ENCODE measurements at places on chromosomes 4 and X. TPM values are rescaled to one million over a fixed set of nuclear protein-coding genes. Genes with fewer than 3 reads are reported as not detected.

- no peak overlapping the region for H3K4me3 ChIP-seq
- no peak overlapping the region for H3K27ac ChIP-seq
- no peaks in the 10 kb centered on the region for H3K36me3 ChIP-seq
- no peak for DNase-seq
- no peaks in the 10 kb centered on the region for H3K4me1 ChIP-seq
- no peaks in the 10 kb centered on the region for H3K27me3 ChIP-seq
Measured at GRCh38 chrX:95156566-95156965, 1482.6 kb downstream of the FAM133A start.

Gene USP27X
- 2.9 TPM for total RNA-seq

- no peak overlapping the region for H3K4me3 ChIP-seq
- H3K27me3 ChIP-seq, result no peaks in the 10 kb centered on the region
- no peak for DNase-seq
Measured at GRCh38 chrX:116756958-116757357, 294.2 kb upstream of the CT83 start.

- no peak for DNase-seq
- H3K27me3 ChIP-seq, result no peaks in the 10 kb centered on the region
- H3K4me1 ChIP-seq, result no peaks in the 10 kb centered on the region
- no peaks in the 10 kb centered on the region for H3K36me3 ChIP-seq
- H3K4me3 ChIP-seq, result no peak overlapping the region
Measured at GRCh38 chr4:138348055-138348454, 105.9 kb upstream of the SLC7A11 start.

DNA sequence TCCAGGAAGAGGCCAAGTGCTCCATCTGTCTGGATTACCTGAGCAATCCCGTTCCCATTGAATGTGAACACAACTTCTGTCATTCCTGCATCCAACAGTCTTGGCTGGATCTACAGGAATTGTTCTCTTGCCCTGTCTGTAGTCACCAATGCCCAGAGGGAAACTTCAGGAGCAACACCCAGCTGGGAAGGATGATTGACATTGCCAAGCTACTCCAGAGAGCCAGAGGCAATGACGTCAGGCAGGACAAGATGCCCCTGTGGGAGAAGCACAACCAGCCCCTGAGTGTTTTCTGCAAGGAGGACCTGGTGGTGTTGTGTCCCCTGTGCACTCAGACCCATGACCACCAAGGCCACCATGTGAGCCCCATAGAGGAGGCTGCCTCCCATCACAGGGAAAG is 21.3 kb upstream of the TRIM60 start:
- no peak overlapping the region for H3K4me3 ChIP-seq
- no peak overlapping the region for H3K27ac ChIP-seq
- H3K36me3 ChIP-seq, result no peaks in the 10 kb centered on the region

Gene TMEM144
- total RNA-seq, result 5.6 TPM

- no peaks in the 10 kb centered on the region for H3K27me3 ChIP-seq
- DNase-seq, result no peak
- no peak overlapping the region for H3K27ac ChIP-seq
- peaks cover 5% of the 10 kb centered on the region for H3K36me3 ChIP-seq
- H3K4me3 ChIP-seq, result no peak overlapping the region
- H3K4me1 ChIP-seq, result no peaks in the 10 kb centered on the region
Measured at GRCh38 chr4:98873059-98873458, 55.9 kb downstream of the EIF4E start.

Gene PLRG1
- 41.3 TPM for total RNA-seq

DNA sequence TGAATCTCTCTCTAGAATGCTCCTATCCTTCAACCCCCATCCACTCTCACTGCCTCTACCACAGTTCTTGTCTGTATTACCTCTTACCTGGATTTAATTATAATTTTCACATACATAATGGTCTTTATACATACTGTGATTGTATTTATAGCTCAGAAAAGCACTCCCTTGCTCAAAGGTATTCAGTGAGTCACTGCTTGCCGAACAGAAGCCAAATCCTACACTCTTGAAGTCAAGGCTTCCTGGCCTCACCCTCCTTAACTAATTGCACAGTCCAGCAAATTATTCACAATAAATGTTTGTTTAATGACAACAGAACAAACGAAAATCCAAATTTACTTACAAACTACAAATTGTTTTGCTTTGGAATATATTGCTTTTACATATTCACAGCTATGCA is 159.5 kb downstream of the KLHL13 start:
- H3K27me3 ChIP-seq, result no peaks in the 10 kb centered on the region
- H3K27ac ChIP-seq, result no peak overlapping the region
- H3K4me1 ChIP-seq, result no peaks in the 10 kb centered on the region

GRCh38 chr4:142404191-142404611 is 441.9 kb downstream of the INPP4B start:
- no peaks in the 10 kb centered on the region for H3K36me3 ChIP-seq
- no peaks in the 10 kb centered on the region for H3K27me3 ChIP-seq
- H3K4me3 ChIP-seq, result peak overlapping the region; percentile 51

DNA sequence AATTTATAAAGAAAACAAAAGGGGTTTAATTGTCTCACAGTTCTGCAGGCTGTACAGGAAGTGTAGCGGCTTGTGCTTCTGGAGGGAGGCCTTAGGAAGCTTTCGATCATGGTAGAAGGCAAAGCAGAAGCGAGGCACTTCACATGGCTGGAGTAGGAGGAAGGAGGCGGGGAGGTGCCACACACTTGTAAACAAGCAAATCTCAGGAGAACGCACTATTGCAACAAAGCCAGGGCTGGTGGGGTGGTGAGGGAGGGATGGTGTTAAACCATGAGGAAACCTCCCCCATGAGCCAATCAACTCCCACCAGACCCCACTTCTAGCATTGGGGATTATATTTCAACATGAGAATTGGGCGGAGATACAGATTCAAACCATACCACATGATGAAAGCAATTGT is 1116.3 kb downstream of the FAT4 start:
- no peak overlapping the region for H3K27ac ChIP-seq
- no peak for DNase-seq
- no peaks in the 10 kb centered on the region for H3K27me3 ChIP-seq
- H3K4me3 ChIP-seq, result no peak overlapping the region
- no peaks in the 10 kb centered on the region for H3K4me1 ChIP-seq
- no peaks in the 10 kb centered on the region for H3K36me3 ChIP-seq

Gene HSFX2
- total RNA-seq, result not detected

- no peaks in the 10 kb centered on the region for H3K36me3 ChIP-seq
- H3K27ac ChIP-seq, result no peak overlapping the region
- H3K4me1 ChIP-seq, result no peaks in the 10 kb centered on the region
- no peak for DNase-seq
- no peaks in the 10 kb centered on the region for H3K27me3 ChIP-seq
- no peak overlapping the region for H3K4me3 ChIP-seq
Measured at GRCh38 chr4:137635601-137636000, 103.3 kb upstream of the PCDH18 start.

DNA sequence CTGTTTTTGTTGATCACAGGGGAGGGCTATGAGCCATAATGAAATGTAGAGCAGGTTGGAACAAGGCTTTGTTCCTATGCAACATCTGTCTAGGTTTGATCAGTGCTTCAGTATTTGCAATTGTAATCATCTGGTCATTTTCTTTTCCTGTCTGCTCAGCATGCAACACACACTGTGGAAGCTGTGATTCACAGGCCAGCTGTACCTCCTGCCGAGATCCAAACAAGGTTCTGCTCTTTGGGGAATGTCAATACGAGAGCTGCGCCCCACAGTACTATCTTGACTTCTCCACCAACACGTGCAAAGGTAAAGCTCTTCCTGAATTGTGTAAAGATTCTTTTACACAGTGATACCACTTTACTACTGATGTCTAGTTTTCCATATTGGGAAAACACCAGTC is 181.9 kb upstream of the ANXA3 start:
- no peaks in the 10 kb centered on the region for H3K27me3 ChIP-seq
- H3K4me3 ChIP-seq, result no peak overlapping the region
- H3K4me1 ChIP-seq, result no peaks in the 10 kb centered on the region
- H3K27ac ChIP-seq, result no peak overlapping the region
- no peak for DNase-seq

DNA sequence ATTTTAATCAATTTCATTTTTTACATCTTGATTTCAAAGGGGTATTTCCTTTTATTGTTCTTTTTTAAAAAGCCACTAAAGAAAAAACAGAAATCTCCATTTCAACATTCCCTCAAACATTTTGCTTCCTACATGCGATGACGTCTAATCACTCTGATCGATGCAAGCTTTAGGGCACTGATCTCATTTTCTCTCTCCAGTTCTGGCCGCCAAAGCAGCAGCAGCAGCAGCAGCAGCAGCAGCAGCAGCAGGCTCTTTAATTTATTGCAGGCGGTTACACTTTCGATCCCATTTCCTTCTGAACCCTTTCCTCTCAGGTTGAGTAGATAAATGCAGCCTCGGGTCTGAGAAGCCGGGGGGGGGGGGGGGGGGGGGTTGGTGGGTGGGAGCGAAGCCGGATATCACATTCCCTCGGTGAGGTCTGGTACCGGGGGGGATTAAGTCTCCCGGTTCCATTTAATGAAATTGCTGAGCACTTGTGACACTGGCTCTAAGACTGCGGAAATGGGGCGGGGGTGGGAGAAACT is 3.4 kb upstream of the PCDH7 start:
- peak overlapping the region; percentile 78 for H3K27ac ChIP-seq
- H3K4me3 ChIP-seq, result peak overlapping the region; percentile 62
- no peaks in the 10 kb centered on the region for H3K27me3 ChIP-seq
- no peaks in the 10 kb centered on the region for H3K36me3 ChIP-seq

DNA sequence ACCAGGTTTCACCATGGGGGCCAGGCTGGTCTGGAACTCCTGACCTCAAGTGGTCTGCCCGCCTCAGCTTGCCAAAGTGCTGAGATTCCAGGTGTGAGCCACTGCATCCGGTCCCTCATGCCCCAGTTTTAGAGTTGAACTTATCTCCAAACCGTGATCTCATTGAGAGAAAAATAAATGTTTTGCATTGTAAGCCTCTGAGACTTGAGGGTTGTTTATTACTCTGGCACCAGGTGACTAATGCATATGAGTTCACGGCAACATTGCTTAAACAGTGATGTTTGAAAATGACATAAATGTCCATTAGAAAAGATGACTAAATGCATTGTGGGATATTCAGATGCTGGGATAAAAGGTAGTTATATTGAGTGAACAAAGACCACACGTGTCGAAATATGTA is 22.9 kb upstream of the FAT1 start:
- no peak overlapping the region for H3K4me3 ChIP-seq
- no peak overlapping the region for H3K27ac ChIP-seq
- no peaks in the 10 kb centered on the region for H3K36me3 ChIP-seq
- H3K4me1 ChIP-seq, result no peaks in the 10 kb centered on the region
- no peaks in the 10 kb centered on the region for H3K27me3 ChIP-seq
- no peak for DNase-seq

Gene TMEM150C
- 10.6 TPM for total RNA-seq

GRCh38 chrX:44875185-44875489 is 2.1 kb downstream of the KDM6A start:
- peak overlapping the region; percentile 100 for H3K27ac ChIP-seq
- no peaks in the 10 kb centered on the region for H3K36me3 ChIP-seq
- peaks cover 60% of the 10 kb centered on the region for H3K4me1 ChIP-seq
- no peaks in the 10 kb centered on the region for H3K27me3 ChIP-seq

GRCh38 chr4:33772582-33772981 is 2471.7 kb downstream of the ARAP2 start:
- no peaks in the 10 kb centered on the region for H3K4me1 ChIP-seq
- DNase-seq, result no peak
- no peak overlapping the region for H3K4me3 ChIP-seq
- no peaks in the 10 kb centered on the region for H3K27me3 ChIP-seq
- no peak overlapping the region for H3K27ac ChIP-seq

DNA sequence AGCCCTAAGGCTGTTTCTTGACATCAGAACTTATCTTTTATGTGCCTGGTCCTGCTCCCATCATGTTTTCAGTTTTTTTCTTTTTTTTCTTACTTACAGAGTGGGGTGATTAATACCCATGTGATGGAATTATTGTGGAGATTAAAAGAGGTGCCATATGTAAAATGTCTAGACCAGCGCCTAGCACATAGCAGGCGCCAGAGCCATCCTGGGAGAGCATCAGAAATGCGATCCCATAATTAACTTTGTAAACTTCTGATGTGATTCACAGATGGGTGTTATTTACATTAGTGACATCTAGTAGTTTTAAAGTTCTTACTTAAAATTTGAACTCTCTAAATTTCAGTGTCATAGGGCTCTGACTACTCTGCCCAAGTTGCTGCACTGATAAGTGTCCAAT is 66.2 kb upstream of the PGRMC2 start:
- H3K27me3 ChIP-seq, result no peaks in the 10 kb centered on the region
- no peak overlapping the region for H3K4me3 ChIP-seq
- DNase-seq, result no peak
- H3K36me3 ChIP-seq, result no peaks in the 10 kb centered on the region

Gene LDB2
- total RNA-seq, result 70.0 TPM

GRCh38 chr4:38663090-38663800 is 754 bp upstream of the KLF3 start:
- peak overlapping the region; percentile 88 for H3K4me3 ChIP-seq
- no peak for DNase-seq
- no peaks in the 10 kb centered on the region for H3K36me3 ChIP-seq
- H3K27ac ChIP-seq, result peak overlapping the region; percentile 96

- no peak overlapping the region for H3K4me3 ChIP-seq
- no peaks in the 10 kb centered on the region for H3K27me3 ChIP-seq
- H3K4me1 ChIP-seq, result no peaks in the 10 kb centered on the region
- H3K36me3 ChIP-seq, result no peaks in the 10 kb centered on the region
Measured at GRCh38 chr4:123485601-123486000, 89.0 kb downstream of the SPRY1 start.
